H1 (cell line): ENCODE measurements at places on chromosomes 4 and X.

DNA sequence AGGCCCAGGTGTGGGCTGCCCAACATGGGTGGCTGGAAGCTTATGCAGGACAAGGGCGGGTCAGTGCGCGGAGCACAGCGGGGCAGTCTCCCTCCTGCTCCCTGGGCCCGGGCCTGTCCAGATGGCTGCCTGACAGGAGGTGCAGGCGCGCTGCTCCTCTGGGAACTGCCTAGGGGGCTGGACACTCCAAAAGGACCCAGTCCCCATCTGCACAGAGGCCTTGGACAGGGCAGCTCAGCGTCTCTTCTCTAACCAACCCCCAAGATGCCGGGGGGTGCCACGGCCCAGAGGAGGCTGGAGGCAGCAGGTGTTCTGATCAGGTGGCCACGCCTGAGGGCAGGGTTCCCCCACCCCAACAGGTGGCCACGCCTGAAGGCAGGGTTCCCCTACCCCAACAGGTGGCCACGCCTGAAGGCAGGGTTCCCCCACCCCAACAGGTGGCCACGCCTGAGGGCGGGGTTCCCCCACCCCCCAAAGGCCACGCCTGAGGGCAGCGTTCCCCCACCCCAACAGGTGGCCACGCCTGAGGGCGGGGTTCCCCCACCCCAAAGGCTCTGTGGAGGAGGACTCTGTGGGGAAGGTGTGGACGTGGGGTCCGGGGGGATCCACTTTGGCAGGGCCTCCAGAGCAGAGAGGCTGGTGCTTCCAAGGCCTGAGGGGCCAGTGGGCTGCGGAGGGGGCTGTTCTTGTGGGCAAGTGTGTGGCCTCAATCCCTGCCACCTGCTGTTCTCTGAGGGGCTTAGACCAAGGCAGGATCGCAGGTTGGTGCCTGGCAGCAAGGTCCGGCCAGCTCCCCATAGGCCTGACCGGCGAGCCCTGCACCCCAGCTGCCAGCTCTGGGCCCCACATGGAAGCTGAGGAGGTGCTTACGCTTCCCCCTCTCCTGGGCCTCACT lies 36.1 kb downstream of the CPLX1 start:
- no peak overlapping the region for H3K4me3 ChIP-seq
- H3K27ac ChIP-seq: no peak overlapping the region
- no peak for DNase-seq
- peaks cover 21% of the 10 kb centered on the region for H3K4me1 ChIP-seq
- H3K36me3 ChIP-seq: no peaks in the 10 kb centered on the region

GRCh38 chr4:66275411-66276038 lies 605.2 kb upstream of the EPHA5 start:
- no peaks in the 10 kb centered on the region for H3K27me3 ChIP-seq
- no peak overlapping the region for H3K4me3 ChIP-seq
- no peaks in the 10 kb centered on the region for H3K36me3 ChIP-seq

DNA sequence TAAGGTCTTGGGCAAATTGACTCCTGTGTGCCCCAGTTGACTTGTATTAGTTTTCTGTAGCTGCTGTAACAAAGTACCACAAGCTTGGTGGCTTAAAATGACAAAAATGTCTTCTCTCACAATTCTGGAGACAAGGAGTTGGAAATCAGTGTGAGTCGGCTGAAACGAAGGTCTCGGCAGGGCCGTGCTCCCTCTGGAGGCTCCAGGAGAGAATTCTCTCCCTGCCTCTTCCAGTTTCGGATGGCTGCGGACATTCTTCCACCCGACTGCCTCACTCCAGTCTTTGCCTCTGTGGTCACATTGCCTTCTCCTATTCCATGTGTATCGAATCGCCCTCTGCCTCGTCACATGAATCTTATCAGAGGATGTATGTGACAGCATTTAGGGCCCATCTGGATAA lies 66.0 kb upstream of the PHOX2B start:
- no peak overlapping the region for H3K4me3 ChIP-seq
- H3K27me3 ChIP-seq: no peaks in the 10 kb centered on the region
- no peaks in the 10 kb centered on the region for H3K36me3 ChIP-seq
- DNase-seq: no peak
- no peak overlapping the region for H3K27ac ChIP-seq
- H3K4me1 ChIP-seq: no peaks in the 10 kb centered on the region

DNA sequence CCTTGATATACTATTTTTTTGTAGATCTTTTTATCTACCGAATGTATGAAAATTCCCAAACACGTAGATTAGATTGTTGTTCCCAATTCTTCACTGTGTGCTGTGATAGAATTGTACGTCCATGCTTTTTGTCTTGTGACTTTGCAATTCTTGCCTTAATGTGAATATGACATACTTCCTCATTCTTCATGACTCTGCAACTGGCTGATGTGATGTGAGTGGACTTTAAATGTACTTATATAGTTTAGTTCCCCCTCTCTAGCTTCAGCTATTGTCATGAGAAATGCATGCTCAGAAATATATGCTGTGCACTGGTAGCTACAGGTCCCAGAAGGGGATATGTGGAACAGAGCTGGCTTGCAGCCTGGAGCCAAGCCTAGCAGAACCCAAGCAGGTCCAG lies 89.4 kb downstream of the FTHL17 start:
- no peaks in the 10 kb centered on the region for H3K27me3 ChIP-seq
- H3K4me3 ChIP-seq: no peak overlapping the region
- H3K27ac ChIP-seq: no peak overlapping the region

DNA sequence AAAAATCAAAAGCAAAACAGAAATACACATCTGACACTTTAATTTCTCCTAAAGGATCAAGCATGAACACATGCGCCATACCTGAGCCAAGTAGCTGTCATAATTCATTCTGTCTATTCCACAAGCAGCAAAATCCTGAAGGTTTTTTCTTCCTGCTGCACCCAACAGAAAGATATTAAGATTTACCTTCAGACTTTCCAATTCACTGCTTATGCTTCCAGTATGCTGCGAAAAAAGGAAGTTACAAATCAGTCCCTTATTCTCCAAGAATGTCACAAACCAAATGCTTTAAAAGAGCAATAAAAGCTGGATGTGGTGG lies 29.2 kb upstream of the FGFBP2 start:
- peaks cover 65% of the 10 kb centered on the region for H3K36me3 ChIP-seq
- no peak for DNase-seq
- H3K27me3 ChIP-seq: no peaks in the 10 kb centered on the region
- no peaks in the 10 kb centered on the region for H3K4me1 ChIP-seq
- no peak overlapping the region for H3K27ac ChIP-seq

DNA sequence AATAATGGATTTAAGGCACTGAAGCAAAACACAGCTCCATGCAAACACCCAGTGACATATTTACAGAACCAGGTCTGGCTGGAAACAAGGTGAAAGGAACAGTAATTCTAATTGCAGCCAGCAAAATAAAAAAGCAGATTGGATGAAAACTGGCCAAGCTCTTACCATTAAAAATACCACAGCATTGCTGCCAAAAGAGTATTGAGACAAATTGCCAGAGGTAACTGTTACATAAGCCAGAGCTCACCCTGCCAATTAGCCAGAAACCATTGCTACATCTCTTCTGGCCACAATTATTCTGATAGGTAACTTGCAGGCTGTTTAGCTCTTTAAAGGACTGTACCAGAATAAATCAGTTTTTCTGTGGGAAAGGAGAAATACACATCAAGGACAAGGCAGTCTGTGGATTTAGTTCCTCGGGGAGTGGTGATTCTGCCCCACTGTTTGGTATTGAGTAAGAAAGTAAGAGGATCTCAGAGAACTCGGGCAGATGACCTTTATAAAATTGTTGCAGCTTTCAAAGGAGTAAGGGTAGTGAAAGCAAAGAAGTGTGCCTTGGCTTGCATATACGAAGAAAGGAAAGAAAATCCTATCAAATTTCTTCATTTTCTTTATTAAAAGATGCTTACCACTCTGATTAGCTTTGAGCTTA lies 369.5 kb downstream of the PPP3CA start:
- H3K4me3 ChIP-seq: no peak overlapping the region
- no peaks in the 10 kb centered on the region for H3K4me1 ChIP-seq
- no peak for DNase-seq

GRCh38 chrX:13793897-13794296 lies 23.0 kb downstream of the GPM6B start:
- DNase-seq: no peak
- no peak overlapping the region for H3K27ac ChIP-seq
- no peaks in the 10 kb centered on the region for H3K4me1 ChIP-seq
- H3K4me3 ChIP-seq: no peak overlapping the region

GRCh38 chrX:139446832-139447231 lies 83.7 kb upstream of the F9 start:
- H3K4me1 ChIP-seq: no peaks in the 10 kb centered on the region
- H3K27me3 ChIP-seq: no peaks in the 10 kb centered on the region
- DNase-seq: no peak
- H3K36me3 ChIP-seq: no peaks in the 10 kb centered on the region
- H3K4me3 ChIP-seq: no peak overlapping the region
- no peak overlapping the region for H3K27ac ChIP-seq

DNA sequence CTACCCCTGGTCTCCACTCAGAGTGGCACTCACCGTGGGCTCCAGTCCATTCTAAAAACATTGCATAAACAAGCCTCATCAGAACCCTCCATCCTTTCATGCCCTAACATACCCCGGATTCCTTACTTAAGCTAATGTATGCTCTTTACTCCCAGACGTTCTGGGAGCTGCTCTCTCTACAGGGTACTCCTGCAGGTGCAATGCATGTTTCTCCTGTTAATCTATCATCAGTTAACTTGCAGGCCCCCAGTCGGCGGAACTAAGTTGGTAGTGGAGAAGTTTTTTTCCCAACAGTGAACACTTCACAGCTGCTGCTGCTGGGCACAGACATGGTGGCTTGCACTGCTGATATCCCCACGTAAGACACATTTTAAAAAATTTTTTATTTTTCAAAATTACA lies 161.6 kb upstream of the FAT1 start:
- H3K4me1 ChIP-seq: no peaks in the 10 kb centered on the region; the same call in none of the 2 replicates
- no peak overlapping the region for H3K27ac ChIP-seq
- DNase-seq: no peak
- no peaks in the 10 kb centered on the region for H3K36me3 ChIP-seq

DNA sequence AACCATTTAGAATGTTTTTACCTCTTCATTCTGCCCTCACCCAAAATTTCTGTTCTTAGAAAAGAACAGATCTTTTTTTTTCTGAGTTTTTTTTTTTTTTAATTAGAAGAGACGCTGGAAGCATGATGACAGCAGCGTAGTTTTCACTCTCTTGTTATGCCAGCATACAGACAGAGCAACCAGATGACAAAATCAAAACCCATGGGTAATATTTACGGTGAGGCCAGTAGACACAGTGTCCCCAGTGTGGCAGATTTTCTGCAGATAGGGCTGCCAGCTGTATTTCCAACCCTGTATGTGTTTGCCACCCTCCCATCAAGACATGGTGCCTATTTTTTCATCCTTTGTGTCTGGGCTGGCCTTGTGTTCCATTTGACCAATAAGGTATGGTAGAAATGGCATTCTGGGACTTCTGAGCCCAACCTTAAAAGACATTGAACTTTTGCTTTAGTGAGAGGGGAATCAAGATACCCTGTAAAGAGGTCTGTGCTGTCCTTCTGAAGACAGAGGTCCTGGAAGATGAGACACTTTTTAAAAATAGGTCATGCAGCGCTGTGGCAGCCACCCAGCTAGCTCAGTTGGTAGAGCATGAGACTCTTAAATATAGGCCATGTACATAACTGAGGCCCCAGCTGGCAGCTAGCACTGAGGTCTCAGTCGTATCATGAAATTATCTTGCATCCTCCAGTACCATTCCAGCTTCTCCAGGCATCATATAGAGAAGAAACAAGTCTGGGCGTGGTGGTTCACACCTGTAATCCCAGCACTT lies 6.7 kb upstream of the ZNF41 start:
- H3K27ac ChIP-seq: no peak overlapping the region
- H3K27me3 ChIP-seq: no peaks in the 10 kb centered on the region
- no peaks in the 10 kb centered on the region for H3K36me3 ChIP-seq
- H3K4me1 ChIP-seq: no peaks in the 10 kb centered on the region

GRCh38 chrX:20454117-20454516 lies 187.4 kb upstream of the RPS6KA3 start:
- no peak overlapping the region for H3K27ac ChIP-seq
- no peaks in the 10 kb centered on the region for H3K36me3 ChIP-seq
- H3K4me1 ChIP-seq: no peaks in the 10 kb centered on the region
- no peaks in the 10 kb centered on the region for H3K27me3 ChIP-seq
- DNase-seq: no peak
- no peak overlapping the region for H3K4me3 ChIP-seq

DNA sequence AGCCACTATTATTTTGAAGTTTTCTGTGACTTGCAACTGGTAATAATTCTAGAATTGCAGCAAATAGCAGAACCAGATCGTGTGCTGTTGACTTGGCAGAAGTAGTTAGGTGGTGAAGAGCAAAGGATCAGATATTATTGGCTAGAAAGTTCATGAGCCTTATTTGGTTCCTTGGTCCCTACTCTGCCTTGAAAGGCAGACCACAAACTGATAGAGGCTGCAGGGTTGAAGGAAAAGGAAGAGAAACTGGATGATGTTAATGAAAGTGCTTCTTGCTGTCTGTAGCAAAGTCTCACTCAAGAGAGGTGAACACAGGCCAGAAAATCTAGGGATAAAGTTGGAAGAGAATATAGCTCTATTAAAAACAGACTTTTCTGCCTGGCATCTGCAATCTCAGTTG lies 41.2 kb upstream of the RNF150 start:
- no peaks in the 10 kb centered on the region for H3K4me1 ChIP-seq
- no peak overlapping the region for H3K27ac ChIP-seq
- no peak overlapping the region for H3K4me3 ChIP-seq
- no peaks in the 10 kb centered on the region for H3K27me3 ChIP-seq
- DNase-seq: no peak
- no peaks in the 10 kb centered on the region for H3K36me3 ChIP-seq

GRCh38 chr4:67087897-67088296 lies 457.4 kb downstream of the CENPC start:
- no peaks in the 10 kb centered on the region for H3K4me1 ChIP-seq
- H3K27ac ChIP-seq: no peak overlapping the region
- no peak overlapping the region for H3K4me3 ChIP-seq
- H3K36me3 ChIP-seq: no peaks in the 10 kb centered on the region

- H3K27me3 ChIP-seq: no peaks in the 10 kb centered on the region
- H3K4me1 ChIP-seq: peaks cover 10% of the 10 kb centered on the region
- DNase-seq: no peak
- no peaks in the 10 kb centered on the region for H3K36me3 ChIP-seq
- no peak overlapping the region for H3K27ac ChIP-seq
Observed at GRCh38 chr4:147843162-147843561, 111.3 kb downstream of the ARHGAP10 start.

- H3K4me3 ChIP-seq: no peak overlapping the region
- no peak overlapping the region for H3K27ac ChIP-seq
- H3K27me3 ChIP-seq: no peaks in the 10 kb centered on the region
- DNase-seq: no peak
- no peaks in the 10 kb centered on the region for H3K36me3 ChIP-seq
Observed at GRCh38 chr4:188949596-188949995, 810.4 kb downstream of the TRIML1 start.

- H3K4me3 ChIP-seq: no peak overlapping the region
- no peaks in the 10 kb centered on the region for H3K36me3 ChIP-seq
- H3K4me1 ChIP-seq: no peaks in the 10 kb centered on the region; the same call in 1 of the 2 replicates
- no peaks in the 10 kb centered on the region for H3K27me3 ChIP-seq
Observed at GRCh38 chr4:171202908-171203307, 610.3 kb upstream of the GALNTL6 start.
